NCI-H524 (cell line): ENCODE measurements at places on chromosomes 2 and 18.

DNA sequence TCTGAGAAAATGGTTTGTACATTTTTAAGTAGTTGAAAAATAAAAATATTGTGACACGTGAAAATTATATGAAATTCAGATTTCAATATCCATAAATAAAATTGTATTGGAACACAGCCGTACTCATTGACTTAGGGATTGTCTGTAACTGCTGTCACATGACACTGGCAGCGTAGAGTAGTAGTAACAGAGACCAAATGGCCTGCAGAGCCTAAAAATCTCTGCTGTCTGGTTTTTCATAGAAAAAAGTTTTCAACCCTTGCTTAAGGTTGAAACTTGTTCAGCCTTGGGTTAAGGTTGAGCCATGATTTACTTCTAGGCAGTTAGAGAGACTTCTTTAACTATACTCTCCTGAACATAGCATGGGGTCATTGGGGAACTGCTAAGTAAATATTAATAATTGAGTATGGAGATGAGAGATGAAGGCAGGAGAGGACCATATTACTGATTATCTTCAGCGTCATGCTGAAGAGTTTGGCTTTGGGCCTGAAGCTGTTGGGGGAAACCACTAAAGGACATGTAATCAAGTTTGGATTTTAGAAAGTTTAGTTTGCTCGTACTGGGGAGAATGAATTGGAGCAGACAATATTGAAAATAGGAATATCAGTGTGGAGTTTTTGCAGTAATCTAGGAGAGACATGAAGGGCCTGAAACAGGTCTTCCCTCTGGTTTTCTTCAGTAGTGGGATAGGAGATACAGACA lies 16.2 kb downstream of the EML4 start:
- no peak for DNase-seq

DNA sequence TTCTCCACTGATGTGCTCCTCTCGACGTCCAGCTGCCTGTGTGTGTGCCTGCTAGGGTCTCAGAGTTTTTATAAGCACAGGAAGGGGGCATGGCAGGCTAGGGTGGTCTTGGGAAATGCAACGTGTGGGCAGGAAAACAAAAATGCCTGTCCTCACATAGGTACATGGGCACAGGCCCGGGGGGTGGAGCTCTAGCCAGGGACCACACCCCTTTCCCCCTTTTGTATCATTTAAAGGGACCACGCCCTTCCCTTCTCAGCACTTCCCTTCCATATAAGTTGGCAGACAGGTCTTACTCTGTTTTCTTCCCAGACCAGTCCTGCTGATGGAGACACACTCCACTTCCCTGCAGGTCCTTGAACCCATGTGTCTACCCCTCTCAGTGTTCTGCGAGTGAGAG lies 645.0 kb downstream of the CBLN2 start:
- no peak for DNase-seq

GRCh38 chr18:68397241-68398035 lies 317.5 kb downstream of the TMX3 start:
- no peak for DNase-seq

DNA sequence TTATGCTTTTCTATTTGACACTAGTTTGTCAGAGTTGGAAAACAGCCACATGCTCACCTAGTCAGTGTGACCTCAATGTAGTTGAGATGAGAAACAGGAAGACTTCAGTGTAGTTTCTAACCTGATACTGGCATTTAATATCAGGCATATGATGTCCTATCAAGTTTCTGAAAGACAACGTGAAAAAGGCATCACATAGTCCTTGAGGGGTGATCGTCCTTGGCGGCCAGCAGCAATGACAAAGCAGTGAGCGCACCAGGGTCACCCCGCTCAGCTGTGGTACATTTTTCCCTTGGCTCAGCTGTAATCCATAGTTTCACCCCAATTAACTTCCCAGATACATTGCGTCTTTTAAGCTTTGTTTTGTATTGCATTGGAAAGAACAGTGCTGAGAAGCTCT lies 4.3 kb downstream of the HSPE1 start:
- DNase-seq: no peak

GRCh38 chr18:4677006-4677405 lies 221.9 kb upstream of the DLGAP1 start:
- DNase-seq: no peak

- no peak for DNase-seq
These were observed 19.2 kb downstream of the FANCL start for GRCh38 chr2:58221909-58222308.

DNA sequence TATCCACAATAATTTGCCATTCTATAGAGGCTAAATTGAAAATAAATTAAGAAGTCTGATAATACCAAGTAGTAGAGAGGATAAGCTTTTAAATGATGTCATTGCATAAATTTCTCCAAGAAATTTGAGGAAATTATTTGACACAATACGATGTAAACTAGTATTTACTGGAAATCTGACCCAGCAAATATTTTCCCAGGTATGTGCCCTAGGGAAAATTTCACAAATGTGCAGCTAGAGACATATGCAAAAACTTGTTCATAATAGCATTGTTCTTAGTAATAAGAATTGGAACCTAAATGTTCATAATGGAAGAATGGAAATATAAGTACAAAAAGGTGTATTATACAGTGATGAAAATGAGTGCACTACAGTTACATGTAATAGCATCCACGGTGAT lies 888.8 kb upstream of the SOX11 start:
- no peak for DNase-seq

DNA sequence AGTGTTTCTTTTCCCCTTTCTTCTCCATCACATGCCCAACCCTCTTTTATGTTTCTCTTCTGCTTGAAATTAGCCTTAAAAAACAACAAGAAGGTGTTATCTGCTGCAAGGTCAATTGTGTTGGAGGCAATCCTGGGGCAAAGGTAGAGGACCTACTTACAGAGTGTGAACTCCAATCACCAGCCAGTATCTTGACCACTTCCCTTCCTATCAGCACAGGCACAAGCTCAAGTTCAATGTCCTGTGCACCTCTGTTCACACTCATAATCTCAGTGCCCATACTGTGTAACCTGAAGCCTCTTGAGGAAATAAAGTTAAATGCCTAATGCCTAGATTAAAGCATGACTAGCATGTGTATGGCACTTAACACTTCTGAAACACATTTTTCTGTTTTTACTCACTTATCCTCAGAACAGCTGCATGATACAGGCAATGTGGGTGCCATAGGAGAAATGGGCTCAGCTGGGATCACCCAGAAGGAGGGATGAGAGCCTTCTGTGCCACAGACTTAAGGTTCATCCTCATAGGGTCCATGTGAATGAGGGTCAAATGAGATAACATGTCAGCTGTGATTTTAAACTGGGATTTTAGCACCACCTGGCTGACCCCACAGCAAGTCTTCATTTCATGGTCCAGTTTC lies 701.5 kb downstream of the BCL11A start:
- no peak for DNase-seq

DNA sequence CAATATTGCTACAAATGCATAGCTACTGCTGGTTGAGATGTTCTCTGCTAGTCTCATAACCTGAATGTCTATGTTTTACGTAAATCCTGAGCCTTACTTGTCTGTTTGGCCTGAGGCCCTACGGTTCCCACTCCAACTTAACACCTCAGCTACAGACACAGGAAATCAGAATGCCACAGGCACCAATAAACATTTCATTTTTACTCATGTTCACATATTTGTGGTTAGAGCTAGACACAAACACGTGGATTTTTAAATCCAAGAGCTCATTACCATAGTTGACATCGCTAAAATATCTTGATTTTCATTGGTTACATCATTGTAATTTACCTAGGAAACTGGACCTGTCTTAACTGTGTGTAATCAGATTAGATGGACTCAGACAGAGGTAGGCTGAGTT lies 263.8 kb upstream of the CDH19 start:
- DNase-seq: no peak

GRCh38 chr2:171225302-171225980 lies 64.7 kb upstream of the TLK1 start:
- DNase-seq: no peak

- peak; percentile 33 for DNase-seq
These were observed 410.9 kb upstream of the TCF4 start for GRCh38 chr18:55998801-55999385.

DNA sequence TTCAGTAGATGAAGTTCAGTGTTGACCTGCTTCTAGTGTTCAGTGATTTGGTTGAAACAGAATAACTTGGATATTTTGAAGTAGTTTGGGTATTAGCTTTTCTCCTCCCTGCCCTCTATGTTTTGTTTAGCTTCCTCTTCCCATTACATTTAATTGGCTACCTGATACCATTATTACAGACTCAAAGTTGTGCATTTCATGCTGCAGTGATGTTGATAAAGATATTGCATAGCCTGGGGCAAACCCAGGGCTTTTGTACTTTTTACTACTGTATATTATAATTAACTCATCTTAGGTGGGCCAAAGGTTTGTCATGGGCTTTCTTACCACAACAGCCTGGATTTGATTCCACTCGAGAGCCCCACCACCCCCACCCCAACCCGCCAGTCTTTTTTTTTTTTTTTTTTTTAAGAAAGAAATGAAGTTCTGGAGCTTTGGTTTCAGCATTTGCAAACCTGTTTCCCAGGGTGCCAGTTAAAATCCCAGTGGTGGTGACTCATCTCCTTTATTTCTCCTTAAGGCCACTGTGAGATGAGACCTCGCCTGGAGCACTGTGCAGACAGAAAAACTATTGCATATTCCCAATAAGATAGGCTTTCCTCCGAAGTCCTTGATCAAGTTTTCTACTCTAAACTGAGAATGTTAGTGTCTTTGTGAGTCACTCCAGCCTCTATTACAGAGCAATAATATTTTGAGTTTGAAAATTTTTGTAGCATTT lies 393.7 kb upstream of the FANCL start:
- DNase-seq: no peak

GRCh38 chr18:56298935-56299334 lies 339.5 kb downstream of the TXNL1 start:
- DNase-seq: no peak

DNA sequence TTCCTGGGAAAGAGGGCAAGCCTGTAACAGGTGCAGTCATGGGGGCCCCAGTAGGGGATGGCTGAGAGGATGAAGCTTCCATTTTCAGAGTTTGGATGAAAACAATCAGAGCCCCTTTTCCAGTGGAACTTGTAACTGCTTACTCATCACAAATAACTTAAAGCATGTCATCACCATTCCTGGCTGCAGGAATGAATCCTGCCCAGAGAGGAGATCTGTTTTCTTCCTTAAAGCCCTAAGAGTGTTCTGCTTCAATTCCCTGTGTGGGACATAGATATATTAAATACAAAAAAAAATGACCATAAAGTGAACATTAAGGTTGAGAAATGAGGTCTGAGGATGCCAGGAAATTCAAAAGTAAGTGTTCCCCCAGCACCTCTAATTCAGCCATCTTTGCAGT lies 183.4 kb upstream of the MEIS1 start:
- DNase-seq: no peak

DNA sequence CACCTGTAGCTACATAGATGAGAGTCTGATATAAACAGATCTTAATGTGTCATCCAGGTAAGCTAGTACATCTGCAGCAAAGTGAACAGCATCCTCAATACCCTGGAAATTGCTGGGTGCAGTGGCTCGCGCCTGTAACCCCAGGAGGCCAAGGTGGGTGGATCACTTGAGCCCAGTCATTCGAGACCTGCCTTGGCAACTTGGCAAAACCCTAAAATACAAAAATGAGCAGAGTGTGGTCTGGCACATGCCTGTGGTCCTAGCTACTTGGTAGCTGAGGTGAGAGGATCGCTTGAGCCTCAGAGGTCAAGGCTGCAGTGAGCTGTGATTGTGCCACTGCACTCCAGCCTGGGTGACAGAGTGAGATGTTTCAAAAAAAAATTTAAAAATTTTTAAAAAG lies 233.9 kb upstream of the SP5 start:
- no peak for DNase-seq

GRCh38 chr2:238943338-238944067 lies 95.6 kb downstream of the TWIST2 start:
- DNase-seq: no peak

DNA sequence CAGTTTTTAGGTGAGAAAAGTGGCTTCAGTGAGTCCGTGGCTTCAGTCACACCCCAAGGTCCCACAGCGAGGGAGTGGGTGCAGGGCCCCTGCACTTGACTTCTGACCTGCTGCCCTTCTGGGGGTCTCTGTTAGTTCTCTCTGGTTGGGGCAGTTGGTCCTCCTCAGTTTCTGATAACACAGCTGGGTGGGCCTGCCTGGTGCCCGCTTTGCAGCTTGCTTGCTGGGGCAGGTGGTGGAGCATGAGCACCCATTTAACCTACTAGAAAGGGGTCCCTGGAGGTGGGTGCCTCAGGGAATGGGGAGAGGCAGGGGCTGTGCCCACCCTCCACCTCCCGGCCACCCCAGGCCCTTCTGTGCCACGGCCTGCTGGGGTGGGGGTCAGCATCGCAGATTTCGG lies 83.2 kb downstream of the ASB1 start:
- no peak for DNase-seq

GRCh38 chr2:1675633-1676032 lies 68.7 kb downstream of the PXDN start:
- DNase-seq: no peak

GRCh38 chr2:98607741-98608115 lies 584 bp downstream of the COA5 start:
- DNase-seq: no peak

- peak; percentile 56 for DNase-seq
These were observed 44.2 kb upstream of the DSC1 start for GRCh38 chr18:31206787-31207381.

DNA sequence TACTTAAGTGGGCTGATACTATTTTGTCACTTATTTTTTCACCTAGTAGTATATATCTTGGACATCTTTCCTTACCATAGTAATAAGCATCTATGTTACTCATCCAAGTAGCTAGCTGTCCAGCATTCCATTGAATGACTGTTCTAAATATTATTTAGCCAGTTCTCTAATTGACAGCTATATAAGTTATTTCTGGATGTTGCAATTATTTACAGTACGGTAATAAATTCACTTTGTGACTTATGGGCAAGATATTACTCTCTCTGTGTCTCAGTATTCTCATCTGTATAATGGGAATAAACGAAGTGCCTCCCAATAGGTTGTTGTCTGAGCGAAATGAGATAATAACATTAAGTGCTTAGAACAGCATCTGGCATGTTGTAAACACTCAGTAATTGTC lies 46.6 kb upstream of the AGAP1 start:
- no peak for DNase-seq

- no peak for DNase-seq
These were observed 19.8 kb downstream of the EPHA4 start for GRCh38 chr2:221552291-221552690.

GRCh38 chr18:69444221-69444620 lies 43.5 kb downstream of the DOK6 start:
- DNase-seq: no peak

- no peak for DNase-seq
These were observed 1.8 kb downstream of the THNSL2 start for GRCh38 chr2:88171966-88172365.

DNA sequence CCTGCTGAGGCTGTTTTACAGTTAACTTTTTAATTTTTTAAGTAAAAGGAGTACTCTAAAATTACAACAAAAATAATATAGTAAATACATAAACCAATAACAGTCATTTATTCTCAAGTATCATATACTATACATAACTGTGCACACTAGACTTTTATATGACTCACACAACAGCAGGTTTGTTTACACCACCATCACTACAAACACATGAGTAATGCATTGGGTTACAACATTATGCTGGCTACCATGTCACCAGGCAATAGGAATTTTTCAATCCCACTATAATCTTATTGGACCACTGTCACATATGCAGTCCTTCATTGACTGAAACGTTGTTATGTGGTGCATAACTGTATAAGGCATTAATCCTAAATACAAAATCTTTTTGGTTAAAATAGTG lies 42.5 kb downstream of the RASGRP3 start:
- DNase-seq: no peak
